ENCODE measurements at places on chromosomes 12 and 14.
A peak's percentile ranks its signal among the peaks of the same experiment; 100 is the strongest.

GRCh38 chr14:73680821-73681220 lies 33.4 kb downstream of the PNMA1 start:
- DNase-seq, result peak; percentile 85

DNA sequence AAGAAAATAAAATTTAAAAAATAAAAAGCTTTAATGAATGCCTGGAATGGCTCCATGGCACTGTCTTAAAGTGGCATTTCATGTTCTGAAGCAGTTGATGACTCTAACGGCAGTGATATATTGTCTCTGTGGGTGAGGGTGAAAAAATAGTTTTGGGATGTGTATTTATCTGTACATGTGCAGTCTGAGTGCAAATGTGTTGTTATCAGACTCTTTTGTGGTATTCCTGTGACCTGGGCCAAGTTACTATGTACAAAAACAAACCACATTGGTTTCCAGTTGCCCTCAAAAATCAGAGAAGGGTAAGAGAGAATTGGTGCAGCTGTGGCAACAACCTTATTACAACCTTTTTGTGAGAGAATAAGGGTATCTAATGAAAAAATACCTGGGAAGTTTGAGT lies 81.7 kb upstream of the CCDC91 start:
- no peak for DNase-seq

GRCh38 chr14:68301219-68301618 lies 481.6 kb downstream of the RAD51B start:
- no peak for DNase-seq

GRCh38 chr14:88668448-88669116 lies 105.7 kb downstream of the ZC3H14 start:
- DNase-seq, result no peak

DNA sequence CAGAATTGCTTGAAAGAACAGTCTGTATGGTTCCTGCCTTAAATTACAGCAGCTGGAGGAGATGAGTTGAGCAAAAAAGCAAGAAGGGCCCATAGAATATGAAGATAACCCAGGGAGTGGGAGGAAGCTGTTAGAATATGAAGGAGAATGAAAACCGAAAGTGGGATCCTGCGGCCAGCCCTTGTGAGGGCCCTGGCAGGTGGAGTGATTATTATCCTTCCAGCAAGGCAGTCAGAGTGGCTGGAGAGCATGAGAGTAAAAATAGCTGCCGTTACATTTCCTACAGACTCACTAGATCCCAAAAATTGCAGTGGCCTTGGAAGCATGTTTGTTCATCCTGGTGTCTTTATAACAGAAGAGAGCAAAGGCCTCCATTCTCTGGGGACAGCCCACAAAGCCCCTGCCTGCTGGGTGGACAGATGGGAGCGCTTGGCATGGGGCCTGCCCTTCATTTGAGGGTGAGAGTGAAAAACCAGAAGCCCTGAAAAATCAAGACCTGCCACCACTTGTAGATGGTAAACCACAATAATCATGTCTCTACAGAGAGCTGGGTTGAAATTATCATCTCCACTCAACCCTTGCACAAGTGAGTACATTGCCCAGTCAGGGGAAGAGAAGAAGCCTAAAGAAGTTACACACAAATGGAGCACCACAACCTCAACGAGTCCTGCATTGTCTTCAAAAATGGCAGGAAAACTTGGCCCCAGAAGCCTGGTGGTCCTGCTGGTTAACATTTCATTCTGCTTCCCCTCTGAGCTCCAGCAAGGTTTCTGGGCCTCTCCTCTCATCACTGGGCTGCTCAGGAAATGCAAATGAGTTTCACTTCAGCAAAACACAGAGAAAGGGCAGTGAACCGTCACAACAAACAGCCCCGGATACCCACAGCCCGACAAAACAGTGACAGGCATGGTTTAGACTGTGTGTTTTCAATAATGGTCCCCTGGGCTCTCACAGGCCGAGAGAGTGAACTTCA lies 20.5 kb downstream of the ZDHHC22 start:
- DNase-seq, result peak; percentile 85

DNA sequence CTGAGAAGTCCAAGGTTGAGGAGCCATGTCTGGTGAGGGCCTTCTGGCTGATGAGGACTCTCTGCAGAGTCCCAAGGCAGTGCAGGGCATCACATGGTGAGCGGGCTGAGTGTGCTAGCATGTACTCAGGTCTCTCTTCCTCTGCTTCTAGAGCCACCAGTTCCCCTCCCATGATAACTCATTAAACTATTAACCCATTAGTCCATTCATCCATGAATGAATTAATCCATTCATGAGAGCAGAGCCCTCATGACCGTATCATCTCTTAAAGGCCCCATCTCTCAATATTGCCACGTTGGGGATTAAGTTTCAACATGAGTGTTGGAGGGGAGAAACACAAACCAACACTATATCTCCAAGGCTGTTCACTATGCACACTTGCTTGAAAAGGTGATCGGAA lies 83.7 kb downstream of the TMEM30B start:
- DNase-seq, result no peak

- no peak for DNase-seq
These were observed 1196.5 kb downstream of the GALC start for GRCh38 chr14:86796221-86797074.

DNA sequence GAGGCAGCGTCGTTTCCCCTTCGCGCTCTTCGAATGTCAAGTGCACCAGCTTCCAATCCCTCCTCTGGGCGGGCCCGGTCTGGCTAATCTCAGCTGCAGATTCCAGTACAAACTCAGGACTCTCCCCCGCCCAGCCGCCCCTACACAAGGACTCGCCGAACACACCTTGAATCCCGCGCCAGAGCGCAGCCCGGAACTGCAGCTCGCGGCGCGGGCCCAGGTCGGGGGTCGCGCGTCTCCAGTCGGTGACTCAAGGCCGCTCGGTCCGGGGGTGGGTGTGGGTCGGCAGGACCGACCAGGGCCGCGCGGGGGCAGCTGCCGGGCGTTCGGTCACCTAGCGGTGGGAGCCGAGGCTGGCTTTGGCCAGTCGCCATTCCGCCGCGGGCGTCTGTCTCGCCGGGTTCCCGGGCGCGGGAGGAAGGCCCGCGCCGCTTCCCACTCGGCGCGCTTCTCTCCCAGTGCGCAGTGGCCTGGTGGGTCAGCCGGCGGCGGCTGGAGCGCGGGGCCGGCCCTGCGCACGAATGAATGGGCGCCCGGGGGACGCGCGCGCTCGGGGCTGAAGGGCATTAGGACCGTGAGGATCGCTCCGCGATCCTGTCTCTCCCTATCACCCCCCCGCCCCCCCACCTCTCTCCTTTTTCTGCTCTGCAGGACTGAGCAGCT lies at the start of gene GALNT16:
GALNT16 (plus strand) TSS at position 632 of the 663 bp plus-strand sequence. CDS start 133 bp downstream, outside the sequence.
- peak; percentile 59 for DNase-seq

- no peak for DNase-seq
These were observed 56.8 kb upstream of the CNOT2 start for GRCh38 chr12:70186436-70186835.

GRCh38 chr14:104795781-104796686 lies 486 bp upstream of the AKT1 start:
- peak; percentile 71 for DNase-seq

DNA sequence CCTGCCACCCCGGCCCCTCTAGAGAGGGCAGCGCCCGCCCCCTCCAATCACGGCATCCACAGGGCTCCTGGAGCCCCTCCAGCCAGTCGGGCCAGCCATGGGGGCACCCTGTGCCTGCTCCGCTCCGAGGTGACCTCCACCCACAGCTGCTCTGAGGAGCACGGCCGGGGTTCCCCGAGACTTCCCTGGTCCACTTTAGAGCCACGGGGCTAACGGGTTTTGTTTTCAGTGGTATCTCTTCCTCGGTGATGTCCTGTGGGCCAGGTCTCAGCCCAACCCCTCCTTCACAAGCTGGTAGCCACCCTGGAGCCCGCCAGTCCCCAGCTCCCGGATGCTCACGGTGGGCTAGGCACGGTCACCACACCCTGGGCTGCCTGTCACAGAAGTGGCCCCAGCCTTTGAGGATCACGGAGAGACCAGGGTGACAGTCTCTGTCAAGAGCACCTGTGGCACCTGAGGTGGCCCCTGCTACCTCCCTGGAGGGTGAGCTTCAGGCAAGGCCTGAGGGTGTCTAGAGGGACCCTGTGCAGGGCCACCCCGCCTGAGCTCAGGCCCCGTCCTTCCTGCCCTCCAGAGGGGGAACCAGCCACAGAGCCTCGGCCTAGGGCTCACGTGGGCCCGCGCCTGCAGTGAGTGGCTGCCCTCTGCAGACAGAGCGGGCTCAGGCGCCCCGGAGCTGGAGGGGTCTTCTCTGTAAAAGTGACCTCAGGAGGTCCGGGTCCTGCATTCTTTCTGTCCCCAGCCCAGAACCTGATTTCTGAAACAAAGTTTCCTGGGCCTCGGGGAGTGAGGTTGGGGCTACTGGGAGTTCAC lies 146.0 kb upstream of the C14orf180 start:
- no peak for DNase-seq

DNA sequence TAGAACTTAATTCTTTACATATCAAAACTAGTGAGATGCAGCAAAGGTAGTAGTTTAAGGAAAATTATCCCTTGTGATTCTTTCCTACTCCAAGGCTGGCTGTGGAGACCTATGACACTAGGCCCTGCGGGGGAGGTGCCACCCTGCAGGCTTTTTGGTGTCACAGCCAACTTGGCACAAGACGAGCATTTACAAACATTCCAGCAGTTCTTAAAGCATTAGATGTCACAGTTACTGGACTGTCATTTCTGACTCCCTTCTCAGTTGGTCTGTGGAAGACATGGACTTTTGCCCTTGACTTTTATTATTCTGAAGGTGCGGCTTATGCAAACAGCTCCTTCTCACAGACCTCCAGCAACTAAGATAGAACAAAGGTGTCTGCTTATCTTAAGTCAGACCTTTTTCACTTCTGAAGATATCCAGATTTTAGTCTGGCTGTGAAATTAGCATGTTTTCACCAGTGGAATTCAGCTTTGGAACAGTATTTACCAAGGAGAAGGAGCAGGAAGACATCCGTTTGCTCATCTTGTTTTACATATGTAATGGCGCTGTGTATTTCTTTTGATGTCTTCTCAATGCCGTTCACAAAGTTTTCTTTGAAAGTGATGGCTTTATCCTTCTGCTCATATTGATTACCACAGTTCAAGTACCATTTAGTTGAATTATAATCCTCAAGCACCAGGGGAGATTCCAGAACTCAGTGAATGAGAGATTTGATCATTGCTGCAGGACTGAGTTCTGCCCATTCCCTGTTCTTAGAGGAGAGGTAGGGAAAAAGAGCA lies 17.9 kb downstream of the SRGAP1 start:
- no peak for DNase-seq

DNA sequence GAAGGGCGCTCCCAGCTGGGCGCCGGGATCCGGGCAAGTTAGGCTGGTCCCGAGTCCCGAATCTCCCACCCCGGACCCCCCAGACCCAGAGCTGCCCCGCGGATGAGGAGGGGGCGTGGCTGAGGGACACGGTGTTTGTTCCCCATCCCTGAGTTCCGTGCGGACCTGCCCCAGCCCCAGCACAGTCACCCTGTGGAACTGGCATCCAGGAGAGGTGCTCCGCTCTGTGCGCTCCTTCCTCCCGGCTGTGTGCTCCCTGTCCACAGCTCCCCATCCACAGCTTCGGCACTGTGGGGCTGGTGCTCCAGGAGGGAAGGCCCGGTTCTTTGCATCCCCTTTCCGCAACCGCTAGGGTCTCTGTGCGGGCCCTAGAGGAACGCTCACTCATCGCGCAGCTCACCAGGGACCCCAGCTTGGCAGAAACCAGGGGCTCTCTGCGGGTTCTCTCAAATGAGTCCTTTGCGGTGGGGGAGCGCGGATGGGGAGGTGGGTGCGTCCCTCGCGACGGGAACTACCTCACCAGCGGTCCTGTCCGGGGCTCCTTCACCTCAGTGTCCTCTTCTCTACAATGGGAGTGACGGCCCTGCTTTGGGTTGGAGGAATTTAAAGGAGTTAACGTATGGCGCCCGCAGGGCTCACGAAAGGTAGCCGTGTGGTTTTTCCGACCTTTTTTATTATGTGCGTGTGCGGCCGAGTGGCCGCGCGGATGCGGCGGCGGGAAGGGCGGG lies 845 bp downstream of the TMEM132C start:
- DNase-seq, result no peak

DNA sequence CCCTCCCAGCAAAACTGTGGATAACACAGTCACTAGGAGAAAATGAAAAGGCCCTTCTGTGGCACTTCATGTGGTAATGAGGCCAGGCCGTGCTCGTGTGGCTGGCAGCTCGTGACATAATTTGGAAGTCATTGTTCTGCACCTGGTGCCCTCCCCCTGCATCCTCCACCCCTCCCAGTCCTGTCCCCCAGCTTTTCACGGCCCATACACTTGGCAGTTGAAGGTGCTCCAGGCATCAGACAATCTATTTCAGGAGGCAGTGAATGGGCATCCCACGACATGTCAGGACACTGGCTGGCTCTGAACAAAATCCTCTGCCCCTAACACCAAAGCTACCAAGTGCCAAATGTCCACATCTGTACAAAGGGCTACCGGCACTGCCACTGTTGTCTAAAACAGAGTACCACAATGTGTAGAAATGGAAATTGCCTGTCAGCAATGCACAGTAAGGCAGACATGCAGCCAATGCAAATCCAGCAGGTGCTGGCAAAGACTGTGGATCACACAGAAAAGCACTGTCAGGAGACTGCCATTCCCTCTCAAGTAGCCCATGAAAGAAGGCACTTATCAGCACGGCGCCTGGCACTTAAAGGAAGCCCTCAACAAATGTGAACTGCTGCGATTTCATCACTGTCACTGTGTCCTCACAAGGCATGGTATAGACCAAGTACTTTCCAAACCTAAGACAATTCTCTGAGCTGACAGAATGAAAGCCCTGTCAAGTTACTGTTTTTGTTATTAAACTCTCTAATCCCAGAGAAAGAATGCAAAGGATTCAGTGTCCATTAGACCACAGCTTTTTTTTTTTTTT lies 39.1 kb downstream of the CORO1C start:
- peak; percentile 76 for DNase-seq

Data from NCI-H526 (cell line).